T-helper 17 cell (primary cell): ENCODE measurements at places on chromosomes 4 and X.

- peaks cover 15% of the 10 kb centered on the region for H3K36me3 ChIP-seq
- no peaks in the 10 kb centered on the region for H3K27me3 ChIP-seq
- H3K4me3 ChIP-seq, result no peak overlapping the region
These were observed 50.9 kb upstream of the FHDC1 start for GRCh38 chr4:152885185-152885584.

DNA sequence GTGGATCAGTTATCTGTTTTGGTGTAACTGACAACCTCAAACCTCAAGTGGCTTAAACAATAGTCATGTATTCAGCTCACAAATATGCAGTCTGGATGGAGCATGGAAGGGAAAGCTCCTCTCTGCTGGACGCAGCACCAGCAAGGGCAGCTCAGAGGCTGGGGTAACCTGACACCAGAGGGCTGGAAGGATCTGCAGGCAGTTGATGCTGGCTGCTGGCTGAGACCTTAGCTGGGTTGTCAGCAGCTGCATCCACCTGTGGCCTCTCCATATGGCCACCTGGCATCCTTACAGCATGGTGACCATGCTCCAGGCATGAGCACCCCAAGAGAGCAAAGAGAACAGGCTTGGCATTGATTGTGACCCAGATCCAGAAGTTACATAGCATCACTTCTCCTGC lies 46.7 kb downstream of the ENPP6 start:
- DNase-seq, result no peak
- peaks cover 80% of the 10 kb centered on the region for H3K27me3 ChIP-seq
- H3K4me1 ChIP-seq, result peaks cover 9% of the 10 kb centered on the region
- no peak overlapping the region for H3K4me3 ChIP-seq

DNA sequence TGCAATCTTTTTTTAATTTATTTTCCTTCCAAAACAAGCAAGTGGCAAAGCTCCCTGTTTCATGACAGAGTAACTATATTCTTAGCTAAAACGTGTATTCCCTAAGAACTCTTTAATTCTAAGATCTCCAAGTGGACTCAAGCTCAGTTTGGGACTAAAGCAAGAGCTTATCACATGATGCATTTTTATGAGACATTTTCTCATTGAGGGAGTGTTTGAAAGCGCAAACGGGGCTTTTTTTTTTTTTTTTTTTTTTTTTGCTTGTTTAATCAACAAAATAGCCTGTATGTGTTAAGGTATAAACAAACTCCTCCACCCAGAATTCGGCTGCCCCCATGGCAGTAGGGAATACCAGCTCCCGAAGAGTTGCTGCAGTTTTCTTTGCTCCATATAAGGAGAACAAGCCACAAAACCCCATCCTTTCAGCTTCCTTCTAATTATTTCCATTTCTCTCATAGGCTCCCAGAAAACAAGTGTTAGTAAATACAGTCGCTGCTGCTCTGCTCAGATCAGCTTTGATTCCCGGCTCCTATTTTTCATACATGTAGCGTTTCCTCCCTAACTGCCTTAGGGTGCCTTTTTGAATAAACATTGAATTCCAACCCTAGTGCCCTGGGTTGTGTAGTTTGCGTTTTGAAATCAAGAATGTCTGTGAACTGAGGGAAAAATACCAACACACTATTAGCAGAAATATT lies 669 bp upstream of the PPARGC1A start:
- no peak overlapping the region for H3K27ac ChIP-seq
- H3K36me3 ChIP-seq, result no peaks in the 10 kb centered on the region
- H3K27me3 ChIP-seq, result peaks cover 8% of the 10 kb centered on the region

DNA sequence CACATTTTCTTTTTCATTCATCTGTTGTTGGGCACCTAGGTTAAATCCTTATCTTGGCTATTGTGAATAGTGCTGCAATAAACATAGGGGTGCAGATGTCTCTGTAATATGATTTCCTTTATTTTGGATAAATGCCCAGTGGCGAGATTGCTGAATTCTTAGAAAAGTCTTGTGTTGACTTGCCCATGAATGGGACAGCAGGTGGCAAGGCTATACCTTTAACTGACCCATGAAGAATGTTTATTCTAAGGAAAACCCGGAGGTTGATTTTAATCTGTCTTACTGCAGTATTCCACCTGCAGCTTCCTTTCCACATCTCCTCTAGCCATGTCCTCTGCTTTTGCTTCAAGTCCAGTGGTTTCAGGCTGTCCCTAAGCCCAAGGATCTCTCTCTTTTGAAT lies 220.6 kb downstream of the SNCA start:
- H3K27ac ChIP-seq, result no peak overlapping the region
- no peak overlapping the region for H3K4me3 ChIP-seq
- H3K4me1 ChIP-seq, result peaks cover 8% of the 10 kb centered on the region
- no peak for DNase-seq
- H3K36me3 ChIP-seq, result no peaks in the 10 kb centered on the region
- H3K27me3 ChIP-seq, result no peaks in the 10 kb centered on the region

GRCh38 chrX:45758319-45758718 lies 557.6 kb upstream of the DIPK2B start:
- H3K4me3 ChIP-seq, result peak overlapping the region; percentile 87
- DNase-seq, result no peak
- peak overlapping the region; percentile 95 for H3K27ac ChIP-seq
- peaks cover 30% of the 10 kb centered on the region for H3K4me1 ChIP-seq

- H3K27ac ChIP-seq, result peak overlapping the region; percentile 32
- no peaks in the 10 kb centered on the region for H3K27me3 ChIP-seq
- H3K4me3 ChIP-seq, result peak overlapping the region; percentile 12
- H3K4me1 ChIP-seq, result peaks cover 25% of the 10 kb centered on the region
- no peak for DNase-seq
These were observed 3.9 kb downstream of the TAB3 start for GRCh38 chrX:30885136-30885535.

GRCh38 chrX:69027181-69028005 lies 137.9 kb downstream of the PJA1 start:
- no peak overlapping the region for H3K27ac ChIP-seq
- H3K4me1 ChIP-seq, result no peaks in the 10 kb centered on the region
- H3K36me3 ChIP-seq, result no peaks in the 10 kb centered on the region
- H3K4me3 ChIP-seq, result no peak overlapping the region

- no peak overlapping the region for H3K27ac ChIP-seq
- H3K27me3 ChIP-seq, result peaks cover 13% of the 10 kb centered on the region
- no peak overlapping the region for H3K4me3 ChIP-seq
- no peaks in the 10 kb centered on the region for H3K36me3 ChIP-seq
- no peaks in the 10 kb centered on the region for H3K4me1 ChIP-seq
These were observed 128.0 kb downstream of the ANAPC4 start for GRCh38 chr4:25504932-25505636.

- H3K4me1 ChIP-seq, result no peaks in the 10 kb centered on the region
- H3K36me3 ChIP-seq, result no peaks in the 10 kb centered on the region
- H3K27ac ChIP-seq, result no peak overlapping the region
- no peak overlapping the region for H3K4me3 ChIP-seq
These were observed 51.6 kb downstream of the SPANXA2 start for GRCh38 chrX:141641138-141641537.

GRCh38 chr4:68864438-68865187 lies 48.8 kb downstream of the UGT2B10 start:
- H3K4me1 ChIP-seq, result peaks cover 4% of the 10 kb centered on the region
- no peaks in the 10 kb centered on the region for H3K36me3 ChIP-seq
- no peak overlapping the region for H3K4me3 ChIP-seq
- H3K27ac ChIP-seq, result no peak overlapping the region
- no peaks in the 10 kb centered on the region for H3K27me3 ChIP-seq

DNA sequence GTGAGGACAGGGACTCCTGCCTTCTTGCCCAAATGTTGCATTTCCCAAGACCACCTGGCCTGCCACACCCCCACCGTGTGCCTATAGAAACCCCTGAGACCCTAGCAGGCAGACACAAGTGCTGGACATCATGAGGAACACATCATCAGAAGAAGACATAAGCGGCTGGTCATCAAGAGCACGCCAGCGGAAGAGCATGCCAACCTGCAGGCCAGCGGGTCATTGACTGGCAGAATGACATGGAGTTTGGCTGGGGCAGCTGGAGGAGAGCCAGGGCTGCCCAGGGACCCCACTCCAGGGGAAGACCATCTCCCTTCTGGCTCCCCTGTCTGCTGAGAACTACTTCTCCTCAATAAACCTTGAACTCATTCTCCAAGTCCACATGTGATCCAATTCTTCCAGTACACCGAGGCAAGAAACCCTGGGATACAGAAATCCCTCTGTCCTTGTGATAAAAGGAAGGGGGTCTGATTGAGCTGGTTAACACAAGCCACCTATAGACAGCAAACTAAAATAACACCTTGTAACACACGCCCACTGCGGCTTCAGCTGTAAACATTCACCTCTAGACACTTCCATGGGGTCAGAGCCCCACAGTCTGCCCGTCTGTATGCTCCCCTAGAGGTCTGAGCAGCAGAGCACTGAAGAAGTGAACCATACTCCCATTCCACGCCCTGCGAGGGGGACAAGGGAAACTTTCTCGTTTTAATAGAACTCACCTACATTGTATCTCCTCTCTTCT lies 164.8 kb upstream of the EMCN start:
- no peaks in the 10 kb centered on the region for H3K4me1 ChIP-seq
- H3K27me3 ChIP-seq, result peaks cover 10% of the 10 kb centered on the region
- no peak for DNase-seq
- no peaks in the 10 kb centered on the region for H3K36me3 ChIP-seq

DNA sequence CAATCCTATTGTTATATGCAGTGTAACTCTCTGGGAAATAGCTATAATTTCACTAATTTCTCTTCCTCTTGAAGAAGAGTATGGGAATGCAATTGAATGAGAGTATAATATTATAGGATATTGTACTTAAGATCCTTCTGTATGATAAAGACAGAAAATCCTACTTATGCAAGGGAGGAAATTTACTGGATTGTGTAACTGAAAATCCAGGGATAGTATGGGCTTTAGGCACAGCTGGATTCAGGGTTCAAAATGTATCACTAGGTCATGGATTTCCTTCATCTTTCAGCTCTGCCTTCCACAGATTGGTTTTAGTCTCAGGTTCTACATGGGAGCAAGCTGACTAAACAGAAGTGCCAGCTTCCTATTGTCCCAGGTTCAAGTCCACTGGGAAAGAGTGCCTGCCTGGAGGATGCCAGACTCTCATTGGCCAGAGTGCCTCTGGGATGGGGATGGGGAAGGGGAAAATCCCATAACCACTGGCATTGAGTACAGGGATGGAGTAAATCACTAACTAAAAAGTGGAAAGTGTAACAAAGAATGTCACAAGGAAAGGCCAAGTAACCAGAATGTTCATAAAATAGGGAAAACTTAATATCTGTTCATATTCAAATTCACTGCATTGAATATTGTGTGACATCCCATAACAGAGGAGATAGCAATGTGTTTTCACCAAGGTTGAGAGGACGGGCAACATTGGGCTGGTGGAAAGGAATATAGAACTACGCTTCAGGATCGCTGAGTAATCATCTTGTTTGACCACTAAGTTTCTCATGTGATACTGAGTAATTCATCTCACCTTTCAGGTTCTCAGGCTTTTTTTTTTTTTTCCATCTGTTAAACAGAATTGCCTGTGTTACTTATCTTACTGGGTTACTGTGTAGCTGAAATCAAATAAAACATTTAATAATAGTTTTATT lies 75.7 kb downstream of the ANXA3 start:
- DNase-seq, result no peak
- peaks cover 4% of the 10 kb centered on the region for H3K4me1 ChIP-seq
- no peaks in the 10 kb centered on the region for H3K27me3 ChIP-seq
- no peak overlapping the region for H3K27ac ChIP-seq
- peaks cover under 1% of the 10 kb centered on the region for H3K36me3 ChIP-seq
- H3K4me3 ChIP-seq, result no peak overlapping the region

DNA sequence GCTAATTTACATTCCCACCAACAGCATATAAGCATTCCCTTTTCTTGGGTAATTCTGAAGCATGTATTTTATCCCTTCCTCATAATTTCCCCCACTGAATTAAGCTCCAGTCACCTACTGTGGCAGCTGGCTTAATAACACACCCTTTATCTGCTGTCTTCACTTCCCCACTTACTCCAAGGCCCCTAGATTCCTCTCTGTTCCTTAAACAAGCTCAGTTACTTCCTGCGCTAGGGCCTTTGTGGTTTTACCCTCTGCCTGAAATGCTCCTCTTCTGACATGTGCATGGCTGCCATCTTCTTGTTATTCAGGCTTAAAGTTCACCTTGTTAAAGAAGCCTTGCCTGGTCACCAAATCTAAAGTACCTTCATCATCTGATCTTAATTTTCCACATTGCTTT lies 47.2 kb upstream of the RPS6KA3 start:
- no peak overlapping the region for H3K27ac ChIP-seq
- peaks cover 7% of the 10 kb centered on the region for H3K4me1 ChIP-seq
- no peak overlapping the region for H3K4me3 ChIP-seq
- no peaks in the 10 kb centered on the region for H3K27me3 ChIP-seq
- H3K36me3 ChIP-seq, result no peaks in the 10 kb centered on the region
